ENCODE measurements at places on chromosomes 13 and 19.
A peak's percentile ranks its signal among the peaks of the same experiment; 100 is the strongest.

DNA sequence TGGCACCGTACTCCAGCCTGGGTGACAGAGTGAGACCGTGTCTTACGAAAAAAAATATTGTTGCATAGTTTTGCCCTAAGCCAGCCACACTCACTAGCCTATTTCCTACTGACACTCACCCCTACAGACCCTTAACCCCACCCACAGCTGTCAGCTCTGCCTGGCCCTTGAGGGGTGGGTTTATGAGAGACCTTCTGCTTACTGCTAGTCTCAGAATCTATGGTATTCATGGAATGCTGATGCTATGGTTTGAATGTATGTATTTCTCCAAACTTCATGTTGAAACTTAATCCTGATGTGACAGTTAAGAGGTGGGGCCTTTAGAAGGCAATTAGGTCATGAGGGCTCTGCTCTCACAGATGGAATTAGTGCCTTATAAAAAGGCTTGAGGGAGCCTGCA, 79.2 kb upstream of the LRCH1 start:
- peak; percentile 59 for DNase-seq

GRCh38 chr19:17424743-17425365, 5.0 kb downstream of the MVB12A start:
- peak; percentile 96 for DNase-seq

DNA sequence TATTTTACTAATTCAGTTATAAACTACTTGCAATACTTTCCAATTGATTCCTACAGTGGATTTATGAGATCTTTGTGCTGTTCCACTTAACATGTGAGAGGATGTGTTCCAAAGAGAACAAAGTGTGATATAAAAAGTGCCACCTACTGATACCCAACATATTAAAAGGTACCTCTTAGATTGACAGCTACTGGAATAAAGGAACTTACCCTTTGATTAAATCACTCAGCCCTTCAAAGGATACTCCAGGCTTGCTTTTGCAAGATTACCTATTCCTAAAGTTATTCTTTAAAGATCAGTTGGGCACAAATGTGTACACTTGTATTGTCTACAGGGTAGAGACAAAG, 65.9 kb downstream of the DCT start:
- no peak for DNase-seq

- DNase-seq, result no peak
Measured at GRCh38 chr13:83831796-83832195, 50.5 kb downstream of the SLITRK1 start.

DNA sequence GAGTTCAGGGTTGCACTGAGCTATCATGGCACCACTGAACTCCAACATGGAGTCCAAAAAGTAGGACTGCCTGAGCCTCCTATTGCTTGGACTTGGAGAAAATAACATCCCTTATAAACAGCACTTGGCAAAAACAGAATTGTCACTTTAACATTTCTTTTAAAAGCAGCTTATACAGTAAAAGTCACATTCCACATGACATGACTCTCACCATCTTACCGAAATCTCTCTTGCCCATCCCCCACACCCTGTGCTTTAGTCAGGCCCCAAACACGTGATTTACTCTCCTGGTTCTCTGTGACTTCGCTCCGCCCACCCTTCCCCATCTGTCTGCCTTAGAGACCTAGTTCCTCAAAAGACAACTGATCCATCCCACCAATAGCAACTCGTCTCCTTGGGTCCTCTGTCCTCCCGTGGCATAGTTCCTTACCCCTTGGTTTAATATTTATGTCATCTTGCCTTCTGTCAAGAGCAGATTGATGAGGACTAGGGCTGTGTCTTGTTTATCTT, 4.6 kb downstream of the SAFB start:
- DNase-seq, result peak; percentile 55

DNA sequence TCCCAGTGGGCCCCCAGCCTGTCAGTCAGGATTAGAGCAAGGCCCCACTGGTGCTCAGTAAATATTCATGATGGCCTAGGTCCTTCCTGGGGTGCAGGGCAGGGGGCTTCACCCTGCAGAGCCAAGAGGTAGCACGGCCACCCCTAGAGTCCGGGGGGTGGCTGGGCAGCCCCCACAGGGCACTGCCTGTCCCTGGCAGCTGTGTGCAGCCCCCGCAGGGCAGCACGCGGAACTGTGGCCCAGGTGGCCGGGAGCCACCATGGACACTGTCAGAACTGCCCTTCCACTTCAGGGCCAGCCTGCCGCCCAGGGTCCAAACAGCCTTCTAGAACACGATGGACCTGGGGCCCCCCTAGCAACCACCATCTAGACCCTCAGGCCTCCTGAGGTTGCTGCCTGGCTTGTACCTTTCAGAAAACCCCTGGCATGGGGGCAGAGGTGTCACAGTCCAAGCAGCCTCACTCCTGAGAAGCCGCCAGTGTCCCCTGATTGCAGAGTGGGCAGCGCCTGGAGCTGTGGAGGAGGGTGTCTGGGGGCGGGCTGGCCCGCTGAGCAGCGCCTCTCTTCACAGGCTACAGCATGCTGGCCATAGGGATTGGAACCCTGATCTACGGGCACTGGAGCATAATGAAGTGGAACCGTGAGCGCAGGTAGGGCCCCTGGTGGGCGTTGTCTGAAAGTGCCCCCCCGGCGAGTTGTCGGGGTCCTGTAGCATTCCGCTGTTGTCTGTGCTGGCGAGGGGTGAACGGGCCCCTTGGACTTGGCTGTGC, 2.9 kb upstream of the YJEFN3 start:
- DNase-seq, result no peak

DNA sequence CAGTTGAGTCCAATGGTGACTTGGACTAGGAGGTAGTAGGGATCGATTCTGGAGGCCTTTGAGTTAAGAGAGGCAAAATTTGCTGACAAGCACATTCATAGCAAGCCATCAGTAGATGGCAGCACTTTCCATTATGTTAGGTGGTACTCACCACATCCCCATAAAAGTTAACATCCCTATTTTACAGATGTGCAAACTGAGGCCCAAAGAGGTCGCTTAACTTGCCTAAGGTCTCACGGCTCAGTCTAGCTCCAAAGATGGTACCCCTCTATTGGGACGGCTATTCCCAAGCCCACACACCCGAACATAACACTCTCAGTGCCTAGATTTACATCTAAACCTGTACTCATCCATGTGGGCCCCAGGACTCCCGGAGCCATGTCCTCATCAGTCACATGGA, 21.5 kb upstream of the FOSB start:
- DNase-seq, result no peak

DNA sequence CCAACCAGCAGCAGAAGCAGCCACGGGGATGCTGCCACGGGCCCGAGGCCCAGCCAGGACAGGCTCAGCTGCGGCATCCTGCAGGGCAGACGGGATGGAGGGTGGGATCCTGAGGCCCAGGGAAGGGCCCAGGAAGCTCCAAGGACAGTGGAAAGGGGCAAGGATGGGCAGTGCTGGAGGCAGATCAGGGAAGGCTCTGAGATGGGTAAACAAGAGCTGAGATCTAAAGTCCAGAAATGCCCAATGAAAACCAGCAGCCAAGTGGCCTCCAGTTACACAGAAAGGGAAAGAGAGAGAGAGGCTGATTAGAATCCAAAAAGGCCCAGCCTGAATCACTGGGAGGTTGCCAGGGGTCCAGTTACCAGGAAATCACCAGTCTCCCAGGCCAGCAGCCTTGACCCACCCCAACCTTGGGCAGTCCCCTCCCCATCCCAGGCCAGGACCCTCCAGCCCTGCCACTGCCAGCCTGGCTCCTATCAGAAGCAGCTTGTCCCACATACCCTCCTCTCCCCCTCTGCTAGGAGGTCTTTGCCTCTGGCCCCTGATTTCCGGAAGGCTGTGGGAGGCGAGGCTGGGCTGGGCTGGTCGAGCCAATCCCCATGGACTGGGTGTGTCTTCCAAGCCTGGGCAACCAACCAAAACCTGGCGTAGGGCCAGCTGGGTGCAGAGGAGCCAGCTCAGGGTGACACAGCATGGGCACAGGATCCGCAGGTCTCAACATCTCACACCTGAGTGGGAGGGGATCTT, at the start of gene CYP4F11:
CYP4F11 (minus strand) TSS at position 198 of the 747 bp plus-strand sequence; CDS start at position 77, 121 bp downstream.
- no peak for DNase-seq

GRCh38 chr13:111043575-111043982, 71.5 kb upstream of the ARHGEF7 start:
- DNase-seq, result no peak

DNA sequence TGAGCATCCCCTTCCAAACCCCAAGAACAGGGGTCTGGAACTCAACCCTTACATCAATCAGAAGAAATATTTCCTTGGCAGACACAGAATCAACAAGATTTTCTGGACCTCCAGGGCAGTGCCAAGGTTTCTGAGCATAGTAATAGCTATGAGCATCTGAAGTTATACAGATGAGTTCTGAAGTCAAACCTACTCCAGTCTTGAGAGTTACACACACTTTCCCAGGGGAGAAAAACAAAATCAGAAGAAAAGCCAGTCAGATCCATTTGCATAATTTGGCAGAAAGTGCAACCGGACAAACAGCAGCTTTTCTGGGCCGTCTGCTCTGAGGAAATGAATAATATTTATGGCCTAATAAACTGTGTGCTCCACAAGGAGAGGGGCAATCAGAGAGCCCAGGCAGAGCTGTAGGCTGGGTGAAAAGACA, 93.1 kb downstream of the KL start:
- DNase-seq, result no peak

DNA sequence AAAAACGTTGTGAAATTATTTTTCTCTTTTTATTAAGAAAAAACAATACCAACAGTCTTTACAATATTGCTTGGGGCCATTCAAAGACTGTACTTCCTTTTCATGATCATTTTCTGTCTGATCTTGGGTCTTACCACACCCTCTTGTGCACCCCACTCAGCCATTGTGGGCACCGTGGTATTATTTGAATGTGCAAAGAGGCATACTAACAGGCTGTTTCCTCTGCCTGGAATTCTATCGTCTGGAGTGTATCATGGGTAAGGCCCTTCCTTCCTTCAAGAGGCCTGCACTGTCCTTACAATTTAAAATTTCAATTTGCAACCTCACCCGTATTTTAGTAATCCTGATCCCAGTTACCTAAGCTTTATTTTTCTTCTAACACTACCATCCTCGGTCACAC, 76.5 kb downstream of the FGF14 start:
- DNase-seq, result no peak

- no peak for DNase-seq
Measured at GRCh38 chr13:105971312-105971711, 564.1 kb downstream of the EFNB2 start.

GRCh38 chr19:41226874-41227390, 7.9 kb downstream of the AXL start:
- no peak for DNase-seq

DNA sequence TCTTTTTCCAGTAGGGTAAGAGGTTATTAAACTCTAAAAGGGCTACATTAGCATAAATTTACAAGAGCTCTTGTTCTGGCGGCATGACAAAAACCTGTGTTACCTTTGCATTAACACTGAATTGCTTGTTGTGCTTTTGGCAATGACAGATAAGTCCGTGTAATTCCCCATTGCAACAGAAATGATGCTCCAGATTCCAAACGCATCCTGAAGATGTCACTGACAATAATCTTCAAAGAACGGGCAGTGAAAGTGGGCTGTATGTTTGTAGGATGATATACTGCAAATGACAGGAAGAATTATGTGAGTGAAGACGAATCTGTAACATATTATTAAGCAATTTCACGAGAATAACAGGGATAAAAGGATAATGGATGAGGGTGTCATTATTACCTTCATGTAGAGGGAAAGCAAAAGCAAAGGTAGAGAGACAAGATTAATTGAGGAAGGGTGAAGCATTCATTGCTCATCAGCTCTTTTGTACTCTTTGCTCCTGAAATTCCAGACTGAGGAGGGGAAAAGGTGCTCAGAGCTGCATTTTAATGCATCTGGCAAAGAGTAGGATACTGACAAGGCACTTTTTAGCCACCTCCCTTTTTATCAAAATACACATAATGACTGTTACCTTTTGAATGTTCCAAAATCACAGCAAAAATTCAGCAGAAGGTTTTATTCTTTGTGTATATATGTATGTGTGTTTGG, 38.5 kb upstream of the MAB21L1 start:
- no peak for DNase-seq

DNA sequence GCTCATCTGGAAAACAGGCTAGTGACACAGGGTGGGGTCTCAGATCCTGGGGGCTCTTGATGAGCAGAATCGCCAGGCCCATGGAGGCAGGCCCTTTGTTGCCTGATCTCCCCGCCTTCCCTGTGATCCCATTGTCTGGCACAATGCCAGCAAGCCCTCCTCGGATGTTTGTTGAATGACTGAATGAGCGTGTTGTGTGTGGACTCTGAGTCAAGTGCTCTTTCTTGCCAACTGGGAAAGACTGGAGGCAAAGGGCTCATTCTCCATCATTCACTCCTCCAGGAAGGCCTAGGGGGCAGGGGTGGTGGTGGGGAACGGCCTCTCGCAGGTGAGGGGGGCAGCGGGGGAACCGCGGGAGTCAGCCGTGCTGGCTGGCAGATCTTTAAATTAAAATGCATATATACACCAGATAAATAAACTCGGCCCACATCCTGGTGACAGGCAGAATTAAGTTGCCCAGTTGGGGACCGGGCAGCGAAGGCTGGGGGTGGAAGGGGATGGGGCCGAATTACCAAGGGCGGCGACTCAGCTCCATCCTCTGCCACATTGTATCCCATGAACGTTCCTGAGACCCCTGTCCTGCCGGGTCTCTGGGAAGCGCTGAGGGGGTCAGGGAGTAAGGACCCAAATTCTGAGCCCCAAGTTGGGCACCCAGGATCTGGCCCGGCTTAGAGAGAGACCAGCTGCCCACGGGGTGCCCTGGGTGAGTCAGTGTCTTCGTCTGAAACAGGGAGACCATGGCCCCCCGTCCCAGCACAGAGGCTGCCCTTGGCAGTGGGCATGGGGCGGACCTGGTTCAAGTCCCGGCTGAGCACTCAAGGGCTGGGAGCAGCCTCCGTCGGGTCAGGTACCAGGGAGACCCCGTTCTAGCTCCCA, 24.5 kb downstream of the EFNA2 start:
- no peak for DNase-seq

GRCh38 chr13:110338441-110339101, 31.5 kb downstream of the COL4A2 start:
- no peak for DNase-seq

DNA sequence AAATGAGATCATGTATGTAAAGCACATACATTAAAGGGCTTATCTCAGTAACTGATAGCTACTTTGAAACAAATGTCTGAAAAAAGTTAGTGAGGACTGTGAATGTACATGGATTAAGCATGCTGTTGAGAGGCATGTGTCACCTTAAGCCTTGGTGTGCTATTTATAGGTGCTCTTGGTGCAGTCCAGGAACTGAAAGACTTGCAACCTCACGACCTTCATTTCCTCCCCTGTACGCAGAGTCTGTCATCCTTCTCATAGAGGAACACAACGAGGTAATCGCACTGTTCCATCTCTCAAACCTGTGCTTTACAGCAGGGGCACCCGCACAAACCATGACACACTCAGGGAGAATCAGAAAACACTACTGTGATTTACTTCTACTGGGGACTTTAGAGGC, 65.6 kb downstream of the UFM1 start:
- DNase-seq, result no peak

GRCh38 chr19:44576843-44577565, 36.4 kb upstream of the IGSF23 start:
- peak; percentile 80 for DNase-seq

GRCh38 chr19:58550362-58551122, 4.4 kb downstream of the CHMP2A start:
- no peak for DNase-seq

- DNase-seq, result no peak
Measured at GRCh38 chr13:110293037-110293436, 13.9 kb downstream of the COL4A1 start.
